Urothelium cell line (cell line): ENCODE measurements at places on chromosomes 13 and 19.

DNA sequence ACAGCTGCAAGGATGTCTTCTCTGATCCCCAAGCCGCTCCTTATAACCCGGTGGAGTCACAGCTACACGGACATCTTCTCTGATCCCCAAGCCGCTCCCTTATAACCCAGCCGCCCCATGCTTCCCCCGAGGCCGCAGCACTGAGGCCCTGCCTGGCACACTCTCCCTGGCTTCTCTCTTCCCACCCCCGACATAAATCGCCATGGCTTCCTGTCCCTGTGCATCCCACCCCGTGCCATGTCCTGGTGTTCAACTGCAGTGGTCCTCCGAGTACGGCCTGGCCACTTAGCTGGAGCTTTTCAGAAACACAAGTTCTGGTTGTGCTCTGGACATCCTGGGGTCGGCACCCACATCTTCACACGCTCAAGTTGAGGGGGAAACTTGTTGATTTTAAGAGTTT, 60.4 kb downstream of the RASA3 start:
- DNase-seq: no peak

- DNase-seq: no peak
These were observed at the start of gene CAPN12 for GRCh38 chr19:38744298-38744681. Gene CAPN12, minus strand, starts transcription at chr19:38744474. Its CDS starts 309 bp downstream, at chr19:38744165.

- no peak for DNase-seq
These were observed 7.3 kb downstream of the IGSF23 start for GRCh38 chr19:44620667-44621066.

- DNase-seq: no peak
These were observed 304.7 kb downstream of the ENOX1 start for GRCh38 chr13:43482026-43482425.
